ENCODE measurements at places on chromosomes 6 and 20.

GRCh38 chr6:15017261-15017660, 228.6 kb upstream of the JARID2 start:
- DNase-seq: peak; percentile 69

GRCh38 chr6:167568407-167569024, 243.6 kb downstream of the TTLL2 start:
- DNase-seq: no peak

GRCh38 chr6:14711056-14711703, 534.7 kb upstream of the JARID2 start:
- peak; percentile 89 for DNase-seq

- DNase-seq: no peak
Observed at GRCh38 chr6:107787589-107787960, 36.5 kb downstream of the SCML4 start.

GRCh38 chr6:163459007-163459406, 44.5 kb downstream of the QKI start:
- no peak for DNase-seq

GRCh38 chr6:70956451-70957283, at the start of gene B3GAT2:
B3GAT2 (minus strand) TSS chr6:70957060; CDS start chr6:70956429, 631 bp downstream.
- no peak for DNase-seq

DNA sequence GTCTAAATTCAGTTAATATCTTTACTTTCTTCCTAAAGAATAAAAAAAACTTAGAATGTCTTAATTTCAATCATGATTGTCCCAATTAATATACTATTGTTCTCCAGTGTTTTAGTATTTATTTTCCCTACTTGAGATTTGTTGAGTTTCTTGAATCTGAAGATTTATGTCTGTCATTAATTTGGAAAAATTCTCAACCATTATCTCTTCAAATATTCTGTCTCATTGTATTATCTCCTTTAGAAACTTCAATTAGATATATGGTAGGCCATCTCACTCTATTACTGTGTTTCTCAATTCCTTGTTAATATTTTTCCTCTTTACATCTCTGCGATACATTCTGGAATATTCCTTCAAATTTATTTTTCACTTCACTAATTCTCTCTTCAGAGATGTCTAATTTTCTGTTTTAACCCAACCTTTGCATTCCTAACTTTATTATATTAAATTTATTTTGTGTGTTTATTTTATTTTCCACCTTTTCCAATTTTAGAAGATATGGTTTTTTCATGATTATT, 268.6 kb downstream of the QKI start:
- no peak for DNase-seq

- no peak for DNase-seq
Observed at GRCh38 chr6:133644548-133644891, 244.4 kb upstream of the TCF21 start.

DNA sequence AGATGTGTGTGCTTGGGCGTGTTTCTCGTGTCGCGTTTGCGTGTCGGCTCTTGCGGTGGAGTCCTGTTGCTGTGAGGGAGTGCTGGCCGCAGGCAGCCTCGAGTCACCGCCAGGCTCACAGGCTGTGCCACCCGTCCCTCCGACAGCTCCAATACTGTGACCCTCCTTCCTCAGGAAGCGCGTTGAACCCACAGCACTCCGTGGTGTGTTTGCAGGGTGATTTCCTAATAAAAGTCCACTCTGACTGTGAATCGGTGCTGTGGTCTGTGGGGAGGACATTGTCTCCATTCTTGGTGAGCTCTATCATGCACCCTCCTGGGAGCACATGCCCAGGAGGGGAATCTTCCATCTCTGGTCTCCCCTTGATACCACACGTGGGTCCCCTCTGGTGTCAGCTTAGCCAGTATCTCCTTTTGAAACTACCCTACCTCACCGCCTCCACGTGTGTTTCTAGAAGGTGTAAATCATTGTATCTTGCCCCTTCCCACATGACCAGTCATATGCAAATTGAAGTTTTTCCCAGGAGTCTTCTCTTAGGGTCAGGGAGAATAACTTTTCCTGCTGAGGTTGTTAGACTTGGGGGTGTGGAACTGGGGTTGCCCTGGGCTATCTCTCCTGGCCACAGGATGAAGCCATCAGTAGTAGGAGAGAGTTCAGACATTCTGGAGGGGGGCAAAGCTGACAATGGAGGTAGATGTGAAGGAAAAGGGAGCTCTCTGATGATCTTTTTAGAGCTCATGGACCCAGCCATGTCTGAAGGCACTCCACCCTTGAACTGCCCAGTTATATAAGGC, 13.3 kb upstream of the PCMTD2 start:
- no peak for DNase-seq

DNA sequence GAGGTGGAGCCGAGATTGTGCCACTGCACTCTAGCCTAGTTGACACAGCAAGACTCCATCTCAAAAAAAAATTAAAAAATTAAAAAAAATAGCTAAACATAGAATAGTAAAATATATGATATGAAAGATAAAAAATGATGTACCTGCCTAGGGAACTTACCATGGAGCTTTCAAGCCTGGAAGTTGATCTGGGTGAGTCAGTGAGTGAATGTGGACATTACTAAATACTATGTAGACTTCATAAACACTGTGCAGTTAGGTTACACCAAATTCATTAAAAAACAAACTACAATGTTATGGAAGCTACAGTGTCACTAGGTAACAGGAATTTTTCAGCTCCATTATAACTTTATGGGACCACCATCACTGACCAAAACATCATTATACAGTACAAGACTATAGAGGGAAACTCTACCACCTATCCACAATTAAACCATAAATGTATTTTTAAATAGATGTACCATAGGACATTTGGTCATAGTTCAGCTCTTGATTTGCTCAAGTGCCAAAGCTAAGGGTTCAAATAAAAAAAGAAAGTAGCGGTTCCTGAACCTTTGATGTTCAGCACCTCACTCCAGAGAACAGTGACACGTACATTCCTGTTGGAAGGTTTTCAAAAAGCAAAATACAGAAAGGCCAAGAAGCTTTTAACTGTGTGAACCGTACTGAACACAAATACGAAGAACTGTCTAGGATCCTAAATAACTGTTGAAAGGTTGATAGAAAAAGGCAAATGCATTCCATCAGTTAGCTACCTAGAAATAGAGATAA, 52.4 kb upstream of the SPDEF start:
- no peak for DNase-seq

- DNase-seq: peak; percentile 96
Observed at GRCh38 chr6:26270903-26271667, 93.9 kb upstream of the BTN3A2 start.

DNA sequence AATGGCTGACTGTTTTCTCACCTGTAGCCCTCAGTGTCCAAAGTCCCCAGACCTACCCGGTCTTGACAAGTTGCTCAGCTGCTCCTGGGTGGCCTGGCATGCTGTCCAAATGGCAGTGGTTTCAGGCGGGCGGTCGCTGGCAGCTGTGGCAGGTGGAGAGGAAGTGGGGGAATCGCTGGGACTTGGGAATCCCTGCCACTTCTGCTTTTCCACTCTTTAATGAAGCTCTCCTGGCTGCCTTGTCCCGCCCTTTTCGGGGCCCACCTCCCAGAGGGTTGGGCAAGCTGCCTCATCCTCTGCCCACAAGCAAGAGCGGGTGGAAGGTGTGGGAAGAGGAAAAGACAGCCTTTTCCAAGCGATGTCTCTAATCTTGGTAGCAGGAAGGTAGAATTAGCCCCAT, at the start of gene OCSTAMP:
TSS of gene OCSTAMP (minus strand) at position 194 of the 400 bp plus-strand sequence. CDS start at position 100, 94 bp downstream.
- peak; percentile 91 for DNase-seq

DNA sequence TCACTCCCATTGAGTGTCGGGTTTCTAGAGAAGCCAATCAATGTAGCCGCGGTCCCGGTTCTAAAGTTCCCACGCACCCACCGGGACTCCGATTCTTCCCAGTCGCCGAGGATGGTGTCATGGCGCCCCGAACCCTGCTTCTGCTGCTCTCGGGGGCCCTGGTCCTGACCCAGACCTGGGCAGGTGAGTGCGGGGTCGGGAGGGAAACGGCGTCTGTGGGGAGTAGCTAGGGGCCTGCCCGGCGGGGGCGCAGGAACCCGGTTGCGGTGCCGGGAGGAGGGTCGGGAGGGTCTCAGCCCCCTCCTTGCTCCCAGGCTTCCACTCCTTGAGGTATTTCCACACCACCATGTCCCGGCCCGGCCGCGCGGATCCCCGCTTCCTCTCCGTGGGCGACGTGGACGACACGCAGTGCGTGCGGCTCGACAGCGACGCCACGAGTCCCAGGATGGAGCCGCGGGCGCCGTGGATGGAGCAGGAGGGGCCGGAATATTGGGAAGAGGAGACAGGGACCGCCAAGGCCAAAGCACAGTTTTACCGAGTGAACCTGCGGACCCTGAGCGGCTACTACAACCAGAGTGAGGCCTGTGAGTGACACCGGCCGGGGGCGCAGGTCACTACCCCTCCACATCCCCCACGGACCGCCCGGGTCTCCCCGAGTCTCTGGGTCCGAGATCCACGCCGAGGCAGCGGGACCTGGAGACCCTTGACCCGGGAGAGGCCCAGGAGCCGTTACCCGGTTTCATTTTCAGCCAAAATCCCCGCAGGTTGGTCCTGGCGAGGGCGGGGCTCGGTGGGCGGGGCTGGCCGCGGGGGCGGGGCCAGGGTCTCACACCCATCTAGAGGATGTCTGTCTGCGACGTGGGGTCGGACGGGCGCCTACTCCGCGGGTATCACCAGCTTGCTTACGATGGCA, 35.2 kb upstream of the HLA-G start:
- peak; percentile 8 for DNase-seq

DNA sequence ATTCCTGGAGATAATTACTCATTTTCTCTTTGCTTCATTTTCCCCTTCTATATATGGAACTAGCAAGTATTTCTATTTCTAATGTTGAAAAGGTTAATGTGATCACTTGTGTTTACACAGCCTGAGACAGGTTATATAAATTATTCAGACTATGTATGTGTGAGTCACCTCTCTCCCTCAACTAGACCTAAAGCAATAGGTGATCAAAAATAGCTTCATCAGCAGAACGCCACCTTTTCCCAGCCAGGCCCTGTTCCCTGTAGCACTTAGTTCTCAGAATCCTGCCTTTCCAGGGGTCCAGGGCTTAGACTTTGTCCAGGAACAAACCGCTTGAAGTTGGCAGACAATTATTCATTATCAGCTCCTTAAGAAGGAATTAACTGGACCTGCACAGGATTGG, 125.3 kb upstream of the EXOC2 start:
- no peak for DNase-seq

DNA sequence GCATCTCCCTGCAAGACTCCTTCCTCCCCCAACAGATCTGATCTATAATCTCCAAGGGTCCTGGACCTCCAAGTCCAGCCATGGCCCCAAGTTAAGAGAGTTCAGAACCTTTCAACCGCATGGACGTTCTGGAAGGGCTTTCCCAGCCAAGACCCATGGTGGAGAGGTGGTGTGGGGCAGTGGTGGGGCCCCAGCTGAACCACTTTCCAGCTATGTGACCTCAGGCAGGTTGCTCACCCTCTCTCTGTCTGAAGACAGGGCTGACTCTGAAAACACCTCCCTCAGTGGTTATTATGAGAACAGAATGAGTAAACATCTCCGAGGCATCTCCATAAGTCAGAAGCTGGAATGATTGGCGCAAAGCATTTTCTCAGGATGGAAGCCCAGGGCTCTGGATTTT, 887 bp downstream of the CLPS start:
- no peak for DNase-seq

- DNase-seq: no peak
Observed at GRCh38 chr6:41557335-41557734, 11.2 kb downstream of the FOXP4 start.

DNA sequence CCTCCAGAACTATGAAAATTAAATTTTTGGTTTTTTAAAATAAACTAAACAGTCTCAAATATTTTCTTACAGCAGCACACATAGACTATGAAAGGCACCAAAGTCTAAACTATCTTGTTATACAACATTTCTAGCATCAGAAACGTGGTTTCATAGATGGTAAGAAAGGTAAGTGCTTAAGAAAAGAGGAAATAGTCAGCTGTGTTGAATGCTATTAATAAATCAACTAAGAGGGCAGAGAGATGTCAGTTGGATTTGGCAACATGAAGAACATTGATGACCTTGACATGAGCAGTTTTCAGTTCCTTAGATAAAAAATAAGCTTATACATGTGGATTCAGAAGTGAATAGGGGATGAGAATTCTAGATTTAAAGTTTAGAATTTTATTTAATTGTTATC, 113.6 kb downstream of the RFX6 start:
- DNase-seq: peak; percentile 66

DNA sequence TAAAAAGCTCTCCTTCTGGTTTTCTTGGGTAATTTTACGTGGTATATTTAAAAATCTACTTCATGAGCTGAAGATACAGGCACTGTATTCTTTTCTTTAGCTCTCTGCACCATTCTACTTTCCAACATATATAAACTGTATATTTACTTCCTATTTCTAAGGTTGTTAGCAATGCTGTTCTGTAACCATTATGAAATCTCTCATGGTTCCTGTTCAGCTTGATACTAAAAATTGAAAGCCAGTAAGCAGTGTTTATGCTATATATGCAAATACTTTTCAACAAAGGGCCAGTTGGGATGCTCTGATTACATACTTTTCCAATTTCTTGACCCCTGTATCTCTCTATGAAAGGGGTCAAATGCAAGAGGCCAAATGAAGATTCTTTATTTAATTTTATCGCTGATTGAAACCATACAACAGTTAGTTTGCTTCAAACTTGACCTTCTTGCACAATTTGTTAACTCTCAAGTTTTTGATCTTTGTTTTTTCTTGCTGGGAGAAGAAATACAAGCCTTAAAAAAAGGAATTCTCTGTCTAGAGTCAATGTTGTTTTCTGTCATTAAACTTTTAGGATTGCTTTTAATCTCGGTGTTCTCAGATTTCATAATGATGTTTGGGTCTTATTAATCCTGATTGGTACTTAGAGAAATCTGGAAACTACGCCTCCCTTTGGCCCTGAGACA, 223.2 kb downstream of the PRL start:
- peak; percentile 77 for DNase-seq

DNA sequence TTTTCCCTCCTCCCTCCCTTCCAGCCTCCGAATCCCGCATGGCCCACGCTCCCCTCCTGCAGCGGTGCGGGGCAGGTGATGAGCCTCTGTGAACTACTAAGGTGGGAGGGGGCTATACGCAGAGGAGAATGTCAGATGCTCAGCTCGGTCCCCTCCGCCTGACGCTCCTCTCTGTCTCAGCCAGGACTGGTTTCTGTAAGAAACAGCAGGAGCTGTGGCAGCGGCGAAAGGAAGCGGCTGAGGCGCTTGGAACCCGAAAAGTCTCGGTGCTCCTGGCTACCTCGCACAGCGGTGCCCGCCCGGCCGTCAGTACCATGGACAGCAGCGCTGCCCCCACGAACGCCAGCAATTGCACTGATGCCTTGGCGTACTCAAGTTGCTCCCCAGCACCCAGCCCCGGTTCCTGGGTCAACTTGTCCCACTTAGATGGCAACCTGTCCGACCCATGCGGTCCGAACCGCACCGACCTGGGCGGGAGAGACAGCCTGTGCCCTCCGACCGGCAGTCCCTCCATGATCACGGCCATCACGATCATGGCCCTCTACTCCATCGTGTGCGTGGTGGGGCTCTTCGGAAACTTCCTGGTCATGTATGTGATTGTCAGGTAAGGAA, at the start of gene OPRM1:
TSS of gene OPRM1 (plus strand) at position 10 of the 612 bp plus-strand sequence. CDS start at position 315, 305 bp downstream.
- DNase-seq: no peak

DNA sequence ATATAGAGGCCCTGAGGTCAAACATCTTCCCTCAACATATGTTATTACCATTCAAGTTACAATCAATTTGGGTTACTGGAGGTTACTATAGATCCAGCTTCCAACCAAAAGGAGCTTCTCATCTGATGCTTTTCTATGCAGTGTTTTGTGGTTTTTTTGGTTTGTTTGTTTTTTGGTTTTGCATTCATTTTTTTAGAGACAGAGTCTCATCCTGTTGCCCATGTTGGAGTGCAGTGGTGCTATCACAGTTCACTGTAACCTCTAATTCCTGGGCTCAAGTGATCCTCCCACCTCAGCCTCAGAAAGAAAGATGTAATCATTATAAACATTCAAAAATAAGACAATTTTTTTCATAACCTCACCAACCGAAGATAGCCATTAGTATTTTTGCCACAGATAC, 124.4 kb upstream of the JARID2 start:
- DNase-seq: no peak

- DNase-seq: no peak
Observed at GRCh38 chr20:58701431-58702160, 9.0 kb downstream of the NPEPL1 start.

Measured in MV-4-11 (cell line).